DMS53 (cell line): ENCODE measurements at places on chromosomes 12 and 14.

- DNase-seq, result no peak
Observed at GRCh38 chr14:32211068-32211404, 8.0 kb upstream of the RNU6-8 start.

GRCh38 chr14:104724981-104725771 is 1.1 kb downstream of the ADSS1 start:
- peak; percentile 50 for DNase-seq

DNA sequence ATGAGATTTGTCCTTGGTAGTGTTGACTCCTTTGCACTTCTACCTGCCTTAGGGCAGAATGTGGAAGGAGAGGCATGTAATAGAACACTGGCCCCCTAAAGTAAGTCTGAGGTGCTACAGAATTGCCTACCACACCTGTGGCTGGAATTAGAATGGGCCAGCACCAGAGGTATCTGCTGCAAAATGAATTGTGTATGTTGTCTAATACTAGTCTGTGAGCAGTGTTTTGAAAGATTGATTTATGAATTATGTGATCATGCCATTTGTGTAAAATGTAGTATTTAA is 5.7 kb upstream of the STYX start:
- no peak for DNase-seq

DNA sequence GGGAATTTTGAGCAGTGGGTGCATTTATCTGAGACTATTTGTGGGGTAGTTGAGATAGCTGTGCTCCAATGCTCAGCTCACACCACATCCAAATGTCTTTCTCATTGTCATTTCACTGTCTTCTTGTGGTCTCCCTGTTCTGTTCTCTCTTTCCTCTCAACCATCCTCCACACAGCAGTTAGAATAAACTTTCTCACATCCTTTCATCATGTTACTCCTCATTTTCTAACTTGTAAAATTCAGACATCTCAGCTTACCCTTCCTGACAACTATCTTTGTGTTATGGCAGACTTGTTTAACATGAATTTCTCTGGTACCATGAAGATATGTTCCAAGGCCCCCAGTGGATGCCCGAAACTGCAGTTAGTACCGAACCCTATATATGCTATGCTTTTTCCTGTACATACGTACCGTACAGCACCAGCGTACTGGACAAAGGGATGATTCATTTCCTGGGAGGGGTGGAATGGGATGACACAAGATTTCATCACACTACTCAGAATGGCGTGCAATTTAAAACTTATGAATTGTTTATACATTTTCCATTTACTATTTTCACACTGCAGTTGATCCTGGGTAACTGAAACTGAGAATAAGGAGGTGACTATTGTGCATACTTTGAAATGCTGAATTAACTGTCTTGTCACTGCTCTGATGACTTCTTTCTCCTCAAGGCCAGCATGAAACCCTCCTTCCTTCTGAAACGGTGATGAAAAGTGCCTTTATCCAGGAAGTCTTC is 177.1 kb upstream of the SLC38A2 start:
- peak; percentile 91 for DNase-seq

- no peak for DNase-seq
Observed at GRCh38 chr12:129949651-129950050, 45.8 kb upstream of the TMEM132D start.

- DNase-seq, result peak; percentile 70
Observed at GRCh38 chr12:65536876-65537681, 258.6 kb downstream of the MSRB3 start.

- no peak for DNase-seq
Observed at GRCh38 chr12:92465786-92466295, 236.9 kb upstream of the PLEKHG7 start.

DNA sequence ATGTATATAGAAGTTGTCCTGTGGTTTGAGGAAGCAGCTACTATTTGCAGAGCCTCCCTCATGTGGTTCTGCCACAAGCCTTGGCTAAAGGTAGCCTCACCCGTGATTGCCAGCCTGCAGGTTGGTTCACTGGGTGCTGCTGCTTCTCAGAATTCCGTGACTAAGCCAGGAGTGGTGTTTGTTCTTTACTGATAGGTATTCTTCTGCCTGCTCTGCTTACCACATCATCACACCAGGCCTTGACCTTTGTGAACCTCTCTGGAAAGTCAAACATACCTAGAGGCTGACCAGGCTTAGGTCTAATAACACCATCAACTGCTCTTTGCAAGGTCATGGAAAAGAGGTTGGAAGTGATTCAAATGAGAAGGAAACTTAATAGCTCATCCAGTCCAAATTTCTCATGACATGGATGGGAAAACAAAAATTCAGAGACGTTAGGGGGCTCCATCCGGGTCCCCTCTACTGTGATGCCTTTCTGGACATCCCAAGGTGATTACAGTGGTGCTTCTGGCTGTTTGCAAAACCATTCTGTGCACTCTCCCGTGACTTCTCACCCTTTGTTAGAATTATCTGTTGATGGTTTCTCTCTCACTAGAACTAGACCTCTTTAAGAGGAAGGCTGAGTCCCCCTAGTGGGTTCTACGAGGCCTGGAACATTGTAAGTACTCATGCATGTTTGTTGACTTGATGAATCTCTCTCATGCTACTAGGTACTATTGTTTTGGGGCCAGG is 8.5 kb upstream of the SOCS2 start:
- DNase-seq, result peak; percentile 92

GRCh38 chr12:15322164-15323061 is at the start of gene PTPRO:
TSS of gene PTPRO (plus strand) at chr12:15322508.
- peak; percentile 82 for DNase-seq

GRCh38 chr12:104177663-104178501 is 37.7 kb upstream of the TXNRD1 start:
- DNase-seq, result peak; percentile 37
